ENCODE measurements at places on chromosomes 6 and 20.

DNA sequence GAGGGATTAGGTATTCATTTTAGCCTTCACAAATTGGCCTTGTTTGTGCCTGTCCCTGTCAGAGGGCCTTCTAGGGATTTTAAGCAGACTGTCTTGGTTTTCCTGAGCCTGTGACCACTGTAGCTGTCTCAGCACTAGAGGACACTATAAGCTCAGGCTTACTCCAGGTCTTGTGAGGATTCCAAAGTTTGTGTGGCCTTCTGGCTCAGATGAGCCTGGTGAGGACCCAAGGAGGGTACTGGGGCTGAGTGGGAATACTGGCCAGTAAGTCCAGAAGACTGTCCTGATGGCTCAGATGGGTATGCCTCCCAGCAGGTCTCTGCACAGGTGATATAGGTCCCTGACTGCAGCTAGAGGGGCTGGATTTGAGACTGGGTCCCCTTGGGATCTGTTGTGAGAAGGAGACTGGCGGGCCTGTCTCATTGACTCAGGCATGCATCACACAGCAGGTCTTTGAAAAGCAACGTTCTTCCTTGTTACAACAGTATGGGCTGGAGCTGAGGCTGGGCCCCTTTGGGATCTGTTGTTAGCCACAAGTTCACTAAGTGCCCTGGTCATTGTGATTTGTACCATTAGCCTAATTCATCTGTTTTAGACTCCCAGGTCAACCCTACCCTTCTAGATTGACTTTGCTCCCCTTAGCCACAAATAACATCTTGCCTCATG is 26.3 kb upstream of the TFB1M start:
- DNase-seq, result no peak

GRCh38 chr6:169213814-169214520 is 39.7 kb downstream of the THBS2 start:
- DNase-seq, result no peak

GRCh38 chr6:138036111-138036510 is 71.1 kb downstream of the PERP start:
- no peak for DNase-seq

GRCh38 chr6:148757944-148758480 is 11.2 kb downstream of the UST start:
- no peak for DNase-seq

DNA sequence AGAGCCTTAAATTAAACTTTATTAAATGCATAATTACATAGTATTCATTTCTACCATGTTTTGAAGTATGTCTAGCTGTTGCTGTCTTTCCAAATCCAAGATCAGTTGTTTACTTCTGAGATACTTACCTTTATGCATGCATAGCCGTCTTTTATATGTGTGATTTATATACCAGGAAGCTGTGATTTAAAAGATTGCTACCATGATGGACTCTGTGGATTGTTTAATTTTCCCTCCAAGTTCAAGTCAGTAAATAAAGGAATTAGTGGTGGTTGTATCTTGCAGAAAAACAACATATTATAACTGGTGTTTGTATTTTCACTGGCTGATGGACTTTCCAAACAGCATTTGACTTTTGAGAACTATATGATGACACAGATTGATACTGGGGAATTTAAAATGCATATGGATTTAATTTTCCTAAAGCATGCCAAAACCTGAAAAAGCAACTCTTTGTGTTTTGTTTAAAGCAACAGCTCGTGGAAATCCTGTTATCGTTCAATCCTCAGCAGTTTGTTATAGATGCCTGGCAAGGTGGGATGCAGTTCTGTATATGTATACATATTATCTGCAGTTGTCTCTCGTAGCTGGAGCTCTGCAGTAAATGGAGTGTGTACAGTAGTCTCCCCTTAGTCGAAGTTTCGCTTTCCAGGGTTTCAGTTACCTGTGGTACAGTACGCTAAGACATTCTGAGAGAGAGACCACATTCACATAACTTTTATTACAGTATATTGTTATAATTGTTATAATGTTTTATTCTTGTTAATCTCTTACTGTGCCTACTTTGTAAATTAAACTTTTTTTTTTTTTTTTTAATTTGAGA is 77.1 kb downstream of the CBFA2T2 start:
- no peak for DNase-seq

GRCh38 chr20:50918403-50918802 is 12.8 kb downstream of the ADNP start:
- no peak for DNase-seq

DNA sequence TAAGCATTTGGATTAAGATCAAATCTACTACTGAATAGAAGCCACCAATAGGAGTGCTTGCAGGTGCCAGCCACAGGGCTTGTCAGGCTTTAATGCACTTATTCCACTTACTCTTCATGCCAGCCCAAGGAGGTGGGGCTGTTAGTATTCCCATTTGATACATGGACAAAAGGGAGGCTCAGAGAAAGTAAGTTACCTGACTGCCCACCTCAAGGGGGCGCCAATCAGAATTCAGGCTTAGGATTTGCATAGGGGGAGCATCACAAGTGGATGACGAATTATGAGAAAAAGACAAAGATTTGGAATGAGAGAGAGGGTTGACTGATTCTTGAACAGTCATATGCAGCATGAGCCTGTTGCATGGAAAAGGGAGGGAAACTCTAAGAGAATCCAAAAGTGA is 188.4 kb upstream of the TSHZ2 start:
- peak; percentile 28 for DNase-seq

- DNase-seq, result no peak
These were observed 1.9 kb downstream of the PPP1R3D start for GRCh38 chr20:59938221-59938620.

- DNase-seq, result no peak
These were observed 688.2 kb downstream of the TBC1D32 start for GRCh38 chr6:120646101-120646500.

DNA sequence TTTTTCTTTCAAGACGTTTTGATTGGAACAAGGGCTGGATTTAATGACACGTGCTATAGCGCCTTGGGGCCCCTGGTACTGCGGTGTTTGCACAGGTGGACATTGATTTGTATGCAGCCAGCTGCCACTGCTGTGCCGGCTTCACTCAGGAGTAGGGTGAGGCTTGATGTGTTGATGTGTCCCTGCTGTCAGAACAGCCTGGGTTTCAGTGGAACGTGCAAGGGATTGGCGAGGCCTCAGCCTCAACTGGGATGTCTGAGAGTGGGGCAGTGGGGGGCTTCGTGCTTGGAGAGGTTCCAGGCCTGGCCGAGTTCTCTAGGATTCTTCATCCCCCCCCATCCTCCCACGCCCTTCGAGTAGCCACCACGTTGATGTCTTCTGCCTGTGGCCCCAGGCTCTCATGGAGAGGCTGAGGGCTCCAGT is 23.0 kb downstream of the PYGB start:
- DNase-seq, result no peak

- no peak for DNase-seq
These were observed 260.4 kb upstream of the THEMIS start for GRCh38 chr6:128161263-128161662.

DNA sequence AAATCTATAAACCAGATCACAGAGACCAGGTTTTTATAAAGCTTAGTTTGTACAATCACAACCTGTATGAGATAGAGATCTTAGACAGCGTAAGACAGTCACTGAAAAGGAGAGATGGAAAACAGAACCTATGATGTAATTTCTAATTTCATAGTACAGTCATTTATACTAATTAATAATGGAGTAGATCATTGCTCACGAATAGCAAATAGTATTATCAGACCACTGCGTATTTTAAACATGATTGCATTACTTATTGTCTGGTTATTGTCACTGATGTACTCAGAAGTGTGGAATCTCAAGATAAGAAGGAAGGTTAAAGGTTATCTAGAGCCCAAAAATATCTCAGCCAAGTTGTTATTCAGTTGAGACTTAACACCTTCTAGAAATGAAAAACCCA is 115.6 kb downstream of the KHDC1L start:
- no peak for DNase-seq

GRCh38 chr6:148980234-148980633 is 233.4 kb downstream of the UST start:
- DNase-seq, result no peak

DNA sequence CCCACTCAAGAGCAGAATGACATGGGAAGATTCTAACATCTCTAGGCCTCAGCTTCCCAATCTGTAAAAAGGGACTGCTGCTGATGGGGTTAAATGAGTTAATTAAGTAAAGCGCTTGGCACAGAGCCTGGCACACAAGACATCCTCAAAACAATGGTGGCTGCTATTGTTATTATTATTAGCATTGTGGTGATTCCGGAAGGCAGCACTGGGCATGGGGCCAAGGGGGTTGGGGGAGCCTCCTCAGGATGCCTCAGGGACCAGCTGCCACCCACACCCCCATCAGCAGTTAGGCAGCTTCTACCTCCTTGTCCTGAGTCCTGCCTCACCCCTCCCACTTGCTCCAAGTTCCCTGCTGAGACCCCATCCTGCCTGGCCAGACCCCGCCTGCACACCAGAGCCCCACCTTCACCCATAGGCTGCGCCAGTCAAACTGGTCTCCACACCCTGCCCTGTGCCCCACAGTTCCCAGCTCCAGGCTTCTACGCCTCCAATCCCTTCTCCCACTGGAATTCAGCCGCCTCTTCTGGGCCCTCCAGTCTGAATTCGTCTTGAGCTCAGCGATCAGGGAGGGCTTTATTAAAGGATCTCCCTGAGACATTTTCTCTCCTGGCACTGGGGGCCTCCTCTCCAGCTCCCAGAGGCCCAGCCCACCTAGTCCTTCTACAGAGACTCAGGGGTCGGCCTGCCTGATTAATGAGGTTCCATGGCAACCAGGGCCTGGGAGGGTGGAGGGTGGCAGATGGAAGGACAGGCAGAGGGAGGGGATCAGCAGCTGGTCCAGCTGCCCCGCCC is 1.5 kb downstream of the E2F1 start:
- DNase-seq, result no peak

- no peak for DNase-seq
These were observed 90.0 kb downstream of the ELOVL5 start for GRCh38 chr6:53258774-53259155.

- no peak for DNase-seq
These were observed 46.7 kb downstream of the PFDN4 start for GRCh38 chr20:54254596-54254995.

GRCh38 chr6:50463931-50464330 is 249.4 kb upstream of the TFAP2D start:
- no peak for DNase-seq

DNA sequence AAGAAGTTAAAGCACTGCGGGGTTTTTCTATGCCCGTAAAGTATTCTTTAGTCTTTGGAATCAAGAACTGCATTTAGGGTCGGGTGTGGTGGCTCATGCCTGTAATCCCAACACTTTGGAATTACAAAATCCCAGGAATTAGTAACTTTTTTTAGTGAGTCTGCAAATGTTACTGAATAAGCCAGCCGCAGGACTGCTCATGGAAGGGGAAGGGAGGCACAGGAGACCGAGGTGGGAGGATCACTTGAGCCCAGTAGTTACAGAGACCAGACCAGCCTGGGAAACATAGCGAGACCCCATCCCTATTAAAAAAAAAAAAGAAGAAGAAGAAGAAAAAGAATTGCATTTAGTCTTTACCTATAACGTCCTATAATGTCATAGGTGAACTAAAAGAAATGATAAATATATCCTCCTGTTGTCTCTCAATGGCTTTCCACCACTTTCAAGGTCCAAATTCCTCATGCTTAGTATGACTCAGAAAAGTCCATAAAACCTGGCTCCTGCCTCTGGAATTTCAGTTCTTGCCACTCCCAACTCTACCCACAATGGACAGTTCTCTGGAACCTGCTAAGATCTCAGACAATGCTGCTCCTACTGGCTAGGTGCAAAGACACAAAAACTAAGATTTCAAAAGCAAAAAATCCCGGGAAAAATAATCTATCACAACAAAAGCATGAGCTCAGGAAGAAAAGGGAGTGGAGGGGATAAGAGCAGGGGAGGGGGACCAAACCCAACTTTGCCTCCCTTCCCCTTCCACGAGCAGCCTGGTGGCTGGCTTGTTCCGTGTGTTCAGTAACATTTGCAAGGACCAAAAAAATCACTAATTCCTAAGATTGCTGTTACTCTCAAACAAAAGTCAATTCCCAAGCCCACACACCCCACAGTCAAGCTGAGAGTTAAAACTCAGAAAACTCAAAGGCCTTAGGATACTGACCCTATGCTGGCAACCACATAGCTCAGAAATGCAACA is 39.0 kb downstream of the B4GALT5 start:
- DNase-seq, result no peak

- no peak for DNase-seq
These were observed 689 bp upstream of the KCNB1 start for GRCh38 chr20:49483018-49483695.

- DNase-seq, result peak; percentile 25
These were observed 312.5 kb downstream of the EYA4 start for GRCh38 chr6:133553652-133554051.

DNA sequence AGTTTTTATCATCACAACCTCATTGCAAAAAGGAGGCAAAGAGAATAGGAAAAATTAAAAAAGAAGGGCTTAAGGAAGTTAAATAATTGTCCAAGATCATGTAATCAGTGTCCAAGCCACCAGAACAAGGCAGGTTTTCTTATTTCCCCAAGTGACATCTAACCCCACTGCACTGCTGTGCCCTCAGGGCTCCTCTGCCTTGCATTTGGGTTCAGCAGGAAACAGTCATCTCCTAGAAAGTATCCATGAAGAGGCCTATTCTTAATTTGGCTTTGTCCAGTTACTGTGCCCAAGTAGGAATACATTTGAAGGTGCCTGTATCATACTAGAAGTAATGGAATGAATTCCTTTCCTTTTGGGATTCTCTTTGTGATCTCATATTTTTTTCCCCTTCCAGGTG is 10.5 kb downstream of the TMEM14A start:
- DNase-seq, result no peak

DNA sequence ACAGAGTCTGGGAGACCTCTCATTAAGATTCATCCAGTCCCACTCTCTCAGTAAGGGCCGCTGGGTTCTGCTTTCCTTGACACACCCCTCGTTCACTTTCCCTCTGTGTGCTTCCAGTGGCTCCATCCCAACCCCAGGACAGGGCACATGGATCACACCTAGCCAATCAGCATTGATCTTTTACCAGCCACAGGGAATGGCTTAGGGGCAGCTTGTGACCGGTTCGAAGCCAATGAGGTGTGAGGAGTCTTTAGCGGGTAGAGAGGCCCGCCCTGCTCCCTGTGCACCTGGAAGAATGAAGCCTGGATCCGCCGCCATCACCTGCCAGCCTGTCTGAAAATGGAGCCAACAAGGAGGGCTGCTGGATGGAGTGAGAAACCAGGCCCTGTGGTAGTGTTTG is 35.2 kb upstream of the OVOL2 start:
- DNase-seq, result no peak

- no peak for DNase-seq
These were observed 1.8 kb upstream of the PSORS1C2 start for GRCh38 chr6:31140643-31141042.

DNA sequence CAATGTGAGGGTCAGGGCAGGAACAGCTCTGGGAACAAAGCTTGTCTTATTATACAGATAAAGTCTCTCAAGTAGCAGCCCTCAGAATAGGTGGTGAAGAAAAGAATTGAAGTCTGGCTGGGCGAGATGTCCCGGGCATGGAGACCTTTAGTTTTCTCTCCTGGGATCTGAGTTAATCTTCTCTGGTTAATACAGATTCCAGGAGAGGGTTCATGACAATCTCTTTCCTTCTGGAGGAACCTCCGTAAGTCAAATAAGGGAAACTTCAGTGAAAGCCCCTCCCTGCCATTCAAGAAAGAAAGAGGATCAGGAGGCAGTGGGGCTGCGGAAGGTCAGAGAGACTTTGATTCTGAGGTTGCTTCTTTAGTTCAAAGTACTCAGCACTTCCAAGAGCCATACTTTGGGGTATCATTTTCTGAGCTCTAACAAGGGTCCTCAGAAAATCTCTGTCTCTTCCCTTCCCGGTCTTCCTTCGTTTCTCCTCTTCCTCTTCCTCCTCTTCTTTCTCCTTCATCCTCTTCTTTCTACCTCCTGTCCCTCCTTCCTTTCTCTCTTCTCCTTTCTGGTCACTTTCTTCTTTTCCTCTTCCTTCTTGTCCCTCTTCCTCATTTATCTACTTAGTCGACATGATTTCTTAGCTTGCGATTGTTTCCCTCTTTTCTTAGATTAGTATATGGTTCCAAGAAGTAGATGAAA is 4.6 kb upstream of the ZNF184 start:
- no peak for DNase-seq
